ENCODE measurements at places on chromosomes 7 and 10. TPM values are rescaled to one million over a fixed set of nuclear protein-coding genes. Genes with fewer than 3 reads are reported as not detected.

GRCh38 chr7:111561654-111561903 is 713 bp downstream of the IMMP2L start:
- no peak for DNase-seq

CALHM1 gene
- not detected for total RNA-seq

GRCh38 chr7:105367458-105367857 is 21.3 kb downstream of the SRPK2 start:
- DNase-seq = no peak

DNA sequence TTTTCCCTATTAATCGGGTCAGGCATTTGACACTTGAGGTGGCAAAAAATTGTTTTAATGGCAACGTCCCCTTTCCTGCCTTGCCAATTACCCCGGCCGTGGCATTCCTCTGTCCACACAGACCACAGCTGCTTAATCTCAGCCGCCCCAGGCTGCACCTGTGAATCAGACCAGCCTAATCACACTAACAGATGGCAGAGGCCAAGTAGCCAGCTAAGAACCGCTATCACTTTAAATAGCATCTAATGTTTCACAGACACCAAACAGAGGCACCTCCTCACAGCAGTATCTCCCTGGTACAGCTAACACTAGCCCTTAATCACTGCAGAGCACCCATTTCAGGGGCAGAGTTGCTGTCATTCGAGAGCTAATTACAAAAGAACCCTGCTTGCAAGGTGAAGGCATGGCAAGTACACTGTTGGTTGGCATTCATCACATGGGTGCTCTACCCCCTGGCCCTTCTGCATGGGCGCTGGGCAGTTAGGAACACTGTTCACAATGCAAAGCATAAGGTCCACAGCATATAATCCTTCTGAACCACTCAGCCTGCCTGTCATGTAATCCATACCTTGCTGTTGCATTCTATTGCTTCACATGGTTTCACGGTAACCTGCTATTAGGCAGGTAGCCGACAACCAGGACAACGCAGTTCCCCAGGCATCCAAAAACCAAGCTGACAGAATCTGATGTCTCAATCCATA is 38.8 kb downstream of the FGFR2 start:
- DNase-seq = no peak

- no peak for DNase-seq
These were observed 850.2 kb downstream of the LRMDA start for GRCh38 chr10:76281659-76282058.

XRCC2 gene
- 0.41 TPM for total RNA-seq

TMEM273 gene
- 11.2 TPM for total RNA-seq

DNA sequence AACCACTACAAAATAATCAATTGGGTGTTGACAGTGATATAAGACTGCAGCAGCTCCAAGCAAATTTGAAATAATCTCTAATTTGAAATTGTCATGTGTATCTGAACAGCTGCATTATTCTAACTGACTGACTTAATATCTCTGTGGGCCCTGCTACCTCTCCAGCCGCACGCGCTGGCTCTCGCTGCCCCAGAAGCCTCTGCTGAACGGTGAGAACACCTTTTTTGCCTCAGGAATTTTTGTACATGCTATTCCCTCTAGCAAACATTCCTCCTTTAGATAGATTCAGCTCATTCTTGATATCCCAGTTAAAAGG is 155.9 kb upstream of the MDFIC start:
- DNase-seq = no peak

HOXA3 gene
- 6.2 TPM for total RNA-seq

GRCh38 chr10:33032654-33033151 is 74.7 kb upstream of the ITGB1 start:
- DNase-seq = no peak

- peak; percentile 36 for DNase-seq
These were observed 42.7 kb upstream of the CHST3 start for GRCh38 chr10:71921324-71922027.

GRCh38 chr10:69800109-69800508 is 1.6 kb upstream of the COL13A1 start:
- DNase-seq = no peak

DNA sequence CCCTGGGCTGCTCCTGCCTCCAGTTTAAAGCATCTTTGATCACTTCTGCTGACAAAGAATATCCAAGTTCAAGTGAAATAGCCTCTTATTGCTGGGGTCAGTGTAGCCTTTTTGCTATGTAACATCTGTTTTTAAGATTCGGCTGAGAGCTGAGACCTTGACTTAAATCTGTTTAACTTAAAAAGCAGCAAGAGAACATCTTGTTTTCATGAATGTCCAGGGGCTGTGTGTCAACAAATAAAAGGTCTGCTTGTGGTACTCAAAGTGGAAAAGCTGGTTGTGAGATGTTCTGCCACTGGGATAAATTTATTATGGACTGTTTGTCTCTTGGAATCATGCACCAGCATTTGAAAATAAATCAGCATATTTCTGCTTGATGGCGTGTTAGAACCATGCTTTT is 73.2 kb downstream of the CALD1 start:
- no peak for DNase-seq

ZYX gene
- 81.8 TPM for total RNA-seq

DNA sequence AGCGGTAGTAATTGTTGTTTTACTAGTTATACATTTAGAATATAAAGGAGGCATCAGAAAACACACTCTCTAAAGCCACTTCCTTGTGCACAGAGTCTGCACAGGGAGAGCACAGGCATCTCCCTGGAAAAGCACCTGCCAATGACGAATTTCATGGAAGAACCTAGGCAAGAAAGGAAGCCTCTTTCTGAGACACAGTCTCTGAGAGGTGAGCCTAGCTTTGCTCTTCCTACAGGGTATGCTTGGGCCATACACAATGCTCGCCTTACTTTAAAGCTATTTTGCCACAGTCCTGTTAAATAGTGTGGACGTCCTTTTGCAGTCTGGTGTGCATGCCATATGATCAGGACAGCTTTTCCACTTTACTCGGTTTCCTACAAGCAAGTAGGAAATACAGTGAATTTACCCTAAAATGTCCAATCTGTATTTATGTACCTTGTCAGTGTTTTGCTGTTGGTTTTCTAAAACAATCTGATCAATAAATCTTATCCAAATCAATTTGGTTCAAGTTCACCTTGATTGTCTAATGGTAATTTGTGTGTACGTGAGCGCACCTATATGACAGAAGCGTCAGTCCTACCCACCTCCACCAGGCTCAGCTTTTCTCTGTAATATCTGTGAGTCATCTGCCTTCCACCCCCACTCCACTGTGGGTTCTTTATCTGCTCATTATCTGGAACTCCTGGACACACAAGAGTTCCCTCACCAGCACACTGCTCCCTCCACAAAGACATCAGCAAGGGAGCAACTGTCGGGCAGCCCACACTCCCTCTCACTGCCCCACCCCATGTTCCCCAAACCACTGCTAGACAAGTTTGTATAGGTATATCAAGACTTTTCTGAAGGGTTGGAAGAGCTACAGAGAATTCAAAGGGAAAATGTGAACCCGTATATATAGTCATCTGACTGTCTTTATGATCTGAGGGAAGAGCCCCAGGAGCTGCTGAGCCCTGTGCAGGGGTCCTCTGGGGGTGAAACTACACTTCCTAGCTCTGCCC is 65.2 kb downstream of the KLHDC10 start:
- no peak for DNase-seq

GRCh38 chr10:33921970-33922605 is 587.6 kb upstream of the NRP1 start:
- DNase-seq = no peak

GRCh38 chr7:14233076-14233867 is 243.8 kb upstream of the ETV1 start:
- DNase-seq = no peak

CYP2C19 gene
- not detected for total RNA-seq

C7orf33 gene
- total RNA-seq = not detected

GRCh38 chr10:131430716-131431412 is 119.3 kb upstream of the TCERG1L start:
- DNase-seq = no peak

GRCh38 chr10:132787495-132788179 is 1.7 kb upstream of the NKX6-2 start:
- DNase-seq = no peak

DNA sequence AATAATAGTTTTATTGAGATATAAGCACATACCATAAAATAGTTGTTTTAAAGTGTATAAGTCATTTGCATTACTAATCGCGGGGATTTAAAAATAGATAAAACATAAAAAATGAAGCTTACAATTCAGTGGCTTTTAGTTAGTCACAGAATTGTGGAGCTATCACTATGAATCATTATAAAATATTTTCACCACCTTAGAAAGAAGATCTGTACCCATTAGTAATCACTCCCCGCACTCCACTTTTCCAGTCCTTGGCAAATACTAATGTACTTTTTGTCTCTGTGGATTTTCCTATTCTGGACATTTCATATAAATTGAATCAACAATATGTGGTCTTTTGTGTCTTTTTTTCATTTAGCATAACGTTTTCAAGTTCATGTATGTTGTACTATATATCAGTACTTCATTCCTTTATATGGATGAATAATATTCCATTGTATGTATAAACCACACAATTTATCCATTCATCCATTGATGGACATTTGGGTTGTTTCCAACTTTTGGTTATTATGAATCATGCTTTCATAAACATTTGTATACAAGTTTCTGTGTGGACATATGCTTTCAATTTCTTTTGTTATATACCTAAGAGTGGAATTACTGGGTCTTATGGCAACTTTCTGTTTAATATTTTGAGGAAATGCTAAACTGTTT is 162.5 kb downstream of the MAGI2 start:
- DNase-seq = no peak

All from gastrocnemius medialis (tissue), 4 donors.